ACHN (cell line): ENCODE measurements at places on chromosomes 3 and 15.

DNA sequence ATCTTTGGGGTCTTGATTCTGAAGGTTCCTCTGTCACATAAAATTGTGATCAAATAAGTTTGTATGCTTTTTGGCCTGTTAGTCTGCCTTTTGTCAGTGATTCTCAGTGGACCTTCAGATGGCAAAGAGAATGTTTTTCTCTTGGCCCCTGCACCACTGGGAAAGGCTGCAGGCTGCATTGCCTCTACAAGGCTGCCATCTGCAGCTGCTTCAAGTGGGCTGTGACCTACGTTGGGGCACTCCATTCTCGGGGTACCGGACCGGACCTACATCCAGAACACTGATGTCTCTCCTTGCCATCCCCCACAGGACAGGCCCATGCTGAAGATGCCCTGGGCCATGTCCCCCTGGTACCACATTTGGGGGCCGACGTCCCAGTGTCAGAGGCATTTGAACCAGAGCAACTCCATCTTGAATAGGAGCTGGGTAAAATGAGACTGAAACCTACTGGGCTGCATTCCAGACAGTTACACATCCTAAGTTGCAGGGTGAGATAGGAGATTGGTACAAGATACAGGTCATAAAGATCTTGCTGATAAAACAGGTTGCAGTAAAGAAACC is 37.5 kb upstream of the MFGE8 start:
- DNase-seq, result no peak

- no peak for DNase-seq
Measured at GRCh38 chr15:94212291-94212690, 19.1 kb upstream of the MCTP2 start.

GRCh38 chr3:72127224-72127612 is 342.3 kb upstream of the PROK2 start:
- DNase-seq, result no peak

- no peak for DNase-seq
Measured at GRCh38 chr3:170992854-170993253, 33.7 kb downstream of the SLC2A2 start.

DNA sequence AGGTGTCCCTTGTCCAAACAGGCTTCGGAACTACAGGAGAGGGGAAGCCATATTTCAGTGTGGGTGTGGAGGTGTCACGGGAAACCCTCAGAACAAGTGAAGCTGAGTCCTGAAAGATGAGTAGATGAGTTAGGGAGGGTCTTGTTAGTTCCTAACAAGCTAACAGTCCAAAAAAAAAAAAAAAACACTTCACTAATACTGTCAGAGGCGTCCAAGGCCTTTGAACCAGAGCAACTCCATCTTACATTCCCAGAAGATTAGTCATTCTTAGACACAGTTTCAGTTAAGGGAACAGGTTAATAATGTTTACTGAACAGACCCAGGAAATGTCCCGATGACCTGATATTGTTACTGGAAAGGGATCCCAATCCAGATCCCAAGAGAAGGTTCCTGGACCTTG is 7.0 kb upstream of the ATP8B4 start:
- no peak for DNase-seq

GRCh38 chr3:145727476-145727875 is 433.5 kb downstream of the PLOD2 start:
- no peak for DNase-seq
